ENCODE measurements at places on chromosomes 13 and 19.

DNA sequence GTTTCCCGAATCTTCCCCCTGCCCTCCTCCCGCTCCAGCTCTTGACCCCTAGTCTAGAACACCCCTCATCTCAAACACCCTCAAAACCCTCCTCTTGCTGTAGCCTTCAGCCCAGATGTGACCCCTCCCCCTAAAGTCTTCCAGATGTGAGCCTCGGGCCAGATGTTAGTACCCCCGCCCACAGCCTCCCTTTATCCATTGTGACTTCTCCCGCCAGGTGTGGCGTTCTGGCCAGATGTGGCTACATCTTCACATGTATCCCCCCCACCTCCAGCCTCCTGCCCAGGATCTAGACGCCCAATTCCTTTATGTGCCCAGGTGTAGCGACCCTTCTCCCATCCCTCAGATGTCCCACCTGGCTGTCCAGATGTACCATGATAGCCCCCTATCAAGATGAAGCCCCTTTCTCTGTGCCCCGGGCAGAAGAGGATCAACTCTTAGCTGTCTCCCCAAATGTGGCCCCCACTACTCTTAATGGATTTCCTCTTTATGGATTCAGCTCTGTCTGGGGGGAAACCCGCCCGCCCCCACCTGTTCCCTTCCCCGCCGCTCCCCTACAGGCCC is 517 bp upstream of the LTBP4 start:
- DNase-seq = no peak

DNA sequence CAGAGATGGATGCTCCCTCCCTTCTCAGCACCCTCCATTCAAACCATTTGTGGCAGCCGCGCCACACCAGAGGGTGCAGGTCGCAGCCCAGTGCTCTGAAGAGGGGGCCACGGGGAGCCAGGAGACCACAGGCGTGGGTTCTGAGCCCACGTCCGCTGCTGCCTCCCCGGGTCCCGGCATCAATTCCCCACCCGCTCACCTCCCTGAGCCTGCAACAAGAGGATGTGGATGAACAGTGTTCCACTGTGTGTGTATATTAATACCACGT is 120.1 kb upstream of the VSTM2B start:
- DNase-seq = no peak

DNA sequence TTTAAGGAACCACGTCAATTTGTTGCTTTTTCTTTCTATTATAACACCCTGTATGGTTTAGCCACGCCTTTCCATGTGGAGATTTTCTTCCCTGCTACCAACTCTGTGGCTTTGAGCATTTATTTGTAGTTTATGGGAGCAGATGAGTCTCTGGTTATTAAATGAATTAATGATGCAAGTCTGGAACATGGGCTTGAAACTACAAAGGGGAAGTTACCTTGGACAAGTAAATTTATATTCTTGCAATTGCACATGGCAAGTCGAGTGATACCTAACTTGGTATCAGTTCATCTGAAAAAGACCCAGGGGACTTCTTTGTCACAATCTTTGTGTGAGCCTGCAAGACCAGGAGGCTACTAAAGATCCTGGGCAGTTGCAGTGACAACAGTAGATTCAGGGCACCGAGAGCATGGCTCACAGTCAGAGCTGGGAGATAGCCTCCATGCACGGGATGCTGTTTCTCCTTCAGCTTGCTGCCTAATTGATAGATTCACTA is 24.4 kb downstream of the B3GLCT start:
- DNase-seq = no peak

DNA sequence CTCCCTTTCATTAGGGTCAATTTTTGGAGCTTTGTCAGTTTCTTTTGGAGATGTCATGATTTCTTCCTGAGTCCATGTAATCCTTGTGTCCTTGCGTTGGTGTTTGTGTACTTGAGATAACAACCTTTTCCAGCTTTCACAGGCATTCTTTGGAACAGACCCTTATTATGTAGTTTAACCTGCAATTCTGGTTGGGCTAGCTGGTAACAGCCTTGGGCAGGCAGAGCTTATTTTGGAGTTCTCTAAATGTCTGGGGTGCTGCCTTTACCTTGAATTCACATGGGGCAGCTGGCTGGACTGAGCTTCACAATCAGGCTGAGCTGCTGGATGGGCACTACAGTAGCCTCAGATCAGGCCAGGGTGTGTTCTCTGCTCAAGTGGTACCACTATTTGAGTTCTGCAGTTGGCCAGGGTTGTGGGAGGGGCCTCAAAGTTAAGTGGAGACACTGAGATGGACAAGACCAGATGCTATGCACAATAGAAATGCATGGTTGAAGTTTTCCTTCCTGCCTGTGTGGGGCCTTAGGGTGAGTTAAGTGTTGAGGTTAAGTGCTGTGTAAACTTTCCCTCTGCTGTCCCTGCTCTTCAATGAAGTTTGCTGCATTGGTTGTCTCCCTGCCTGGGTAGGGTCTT is 277.3 kb downstream of the ATP8A2 start:
- no peak for DNase-seq

DNA sequence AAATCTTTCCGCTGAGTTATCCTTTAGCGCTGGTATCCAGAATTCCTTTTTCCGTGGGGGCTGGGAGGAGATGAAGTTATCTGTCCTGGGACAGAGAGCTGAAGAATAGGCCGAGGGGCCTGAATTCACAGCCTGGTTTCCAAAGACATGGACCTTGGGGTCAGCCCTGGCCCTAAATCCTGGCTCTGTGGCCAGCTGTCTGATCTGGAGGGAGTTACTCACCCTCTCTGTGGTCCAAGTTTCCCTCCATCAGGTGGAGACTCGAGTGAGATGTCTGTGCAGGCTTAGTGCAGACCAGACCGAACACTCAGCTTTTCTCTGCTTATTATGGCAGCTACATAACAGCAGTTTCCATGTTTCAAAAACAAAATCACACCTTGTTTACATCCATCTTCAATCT is 59.6 kb downstream of the CDADC1 start:
- DNase-seq = no peak

DNA sequence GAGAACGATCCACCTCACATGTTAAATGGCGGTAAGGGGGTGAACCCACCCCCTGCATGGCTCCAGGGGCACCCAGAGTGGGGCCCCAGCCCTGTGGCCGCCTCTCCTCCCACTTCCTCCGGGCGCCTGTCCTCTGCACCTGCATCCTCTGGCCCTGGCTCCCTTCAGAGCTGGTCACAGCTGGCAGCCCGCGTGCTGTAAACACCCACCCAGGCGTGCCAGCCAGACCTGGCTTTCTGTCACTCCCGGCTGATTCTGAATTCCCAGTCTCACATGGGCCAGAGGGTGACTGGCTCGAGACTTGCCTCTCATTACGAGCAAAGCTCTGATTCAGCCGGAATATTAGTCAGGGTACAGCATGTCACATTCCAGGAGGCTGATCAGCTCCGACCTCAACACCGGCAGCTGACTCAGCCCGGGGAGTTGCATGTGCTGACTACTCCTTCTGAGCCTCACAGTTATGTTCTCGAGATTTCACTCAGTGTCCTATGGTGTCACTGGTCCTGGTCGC is 75.1 kb downstream of the GNG7 start:
- peak; percentile 53 for DNase-seq

DNA sequence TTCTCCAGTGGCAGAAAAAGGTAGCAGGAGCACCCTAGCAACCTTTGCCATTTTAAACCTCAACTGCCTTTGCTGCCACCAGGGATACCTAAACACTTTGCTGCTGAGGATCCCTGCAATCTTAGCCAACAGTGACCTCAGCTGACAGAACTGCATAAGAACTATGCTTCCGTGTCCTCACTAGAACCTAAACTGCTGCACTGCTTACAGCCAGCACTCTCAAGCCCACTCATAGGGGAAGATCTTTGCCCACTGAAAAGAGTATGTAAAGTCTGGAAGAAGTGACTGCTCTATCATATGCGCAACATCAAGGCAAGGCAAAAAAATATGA is 270.0 kb upstream of the PCDH20 start:
- DNase-seq = no peak

- peak; percentile 4 for DNase-seq
These were observed 1.7 kb upstream of the SBK3 start for GRCh38 chr19:55546822-55547614.

- DNase-seq = no peak
These were observed 4.8 kb downstream of the IER2 start for GRCh38 chr19:13154911-13155471.

DNA sequence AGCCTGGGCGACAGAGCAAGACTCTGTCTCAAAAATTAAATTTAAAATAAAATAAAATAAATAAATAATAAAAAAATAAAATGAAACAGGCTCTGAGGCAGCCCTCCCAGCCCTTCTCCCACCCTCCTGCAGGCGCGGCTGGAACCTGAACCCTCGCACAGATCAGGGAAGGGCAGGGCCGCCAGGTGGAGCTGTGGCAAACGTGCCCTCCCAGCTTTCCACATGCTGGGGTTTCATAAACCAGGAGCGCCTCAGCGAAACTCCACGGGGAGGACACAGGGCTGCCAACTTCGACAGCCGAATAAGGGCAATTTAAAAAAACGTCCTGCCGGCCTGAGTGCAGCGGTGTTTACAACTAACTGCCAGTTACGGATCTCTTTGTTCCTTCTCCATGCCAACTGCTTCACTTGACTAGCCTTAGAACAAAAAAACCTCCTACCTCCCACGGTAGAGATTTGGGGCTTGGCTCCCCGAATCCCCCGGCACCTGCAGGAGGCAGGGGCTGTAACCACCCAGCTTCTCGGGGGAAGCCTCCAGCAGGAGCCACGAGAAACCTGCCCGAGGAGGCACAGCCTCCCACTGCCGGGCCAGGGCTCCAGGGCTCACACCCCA is 15.9 kb downstream of the ZNF787 start:
- DNase-seq = peak; percentile 85

- no peak for DNase-seq
These were observed 12.4 kb upstream of the GRWD1 start for GRCh38 chr19:48433337-48433736.

DNA sequence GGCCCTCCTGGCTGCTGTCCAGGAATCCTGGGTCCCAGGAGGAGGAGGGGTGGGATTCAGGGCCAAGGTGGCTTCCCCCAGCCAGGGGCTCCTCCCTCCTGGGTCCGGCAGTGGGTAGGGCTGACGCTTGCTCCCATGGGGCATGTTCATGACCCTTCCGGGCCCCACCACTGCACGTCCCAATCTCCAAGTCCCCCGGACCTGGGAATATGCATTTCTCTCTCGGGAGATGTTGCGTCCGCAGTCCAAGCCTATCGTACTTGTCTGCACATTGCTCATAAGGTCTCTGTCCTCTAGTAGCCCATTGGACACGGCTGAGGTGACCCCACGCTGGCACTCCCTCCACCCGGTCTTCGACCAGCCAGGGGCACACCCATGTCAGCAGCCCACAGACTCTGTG is 192.3 kb downstream of the TEX29 start:
- DNase-seq = no peak

DNA sequence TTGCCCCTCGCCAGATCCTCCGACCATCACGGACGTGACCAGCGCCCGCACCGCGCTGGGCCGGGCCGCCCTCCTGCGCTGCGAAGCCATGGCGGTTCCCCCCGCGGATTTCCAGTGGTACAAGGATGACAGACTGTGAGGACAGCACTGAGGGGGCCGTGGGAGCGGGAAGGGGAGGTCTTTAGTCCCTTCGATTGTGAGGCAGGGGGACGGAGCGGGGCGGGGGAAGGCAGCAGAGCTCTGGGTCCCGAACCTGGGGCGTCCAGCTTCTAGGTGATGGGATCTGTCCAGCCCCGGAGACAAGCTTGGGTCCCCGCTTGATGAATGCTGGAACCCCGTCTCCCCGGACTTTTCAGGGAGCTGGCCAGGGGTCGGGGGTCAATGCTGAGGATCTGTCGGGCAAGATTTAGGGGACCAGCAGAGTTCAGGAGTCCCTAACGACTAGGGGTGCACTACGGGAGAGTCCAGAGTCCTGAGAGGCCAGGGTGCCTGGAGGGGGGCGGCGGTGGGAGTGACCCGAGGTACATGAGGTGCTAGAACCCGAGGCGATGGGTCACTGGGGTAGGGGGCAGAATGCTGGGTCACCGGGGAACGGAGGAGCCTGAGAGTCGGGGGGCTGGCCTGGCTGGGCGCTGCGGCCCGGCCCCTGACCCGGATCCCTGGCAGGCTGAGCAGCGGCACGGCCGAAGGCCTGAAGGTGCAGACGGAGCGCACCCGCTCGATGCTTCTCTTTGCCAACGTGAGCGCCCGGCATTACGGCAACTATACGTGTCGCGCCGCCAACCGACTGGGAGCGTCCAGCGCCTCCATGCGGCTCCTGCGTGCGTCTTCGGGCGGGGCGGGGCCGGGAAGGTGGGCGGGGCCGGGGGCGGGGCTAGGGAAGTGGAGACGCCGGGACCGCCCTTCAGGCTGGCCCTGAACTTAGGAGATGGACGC is 14.6 kb downstream of the VSIG10L start:
- DNase-seq = no peak

DNA sequence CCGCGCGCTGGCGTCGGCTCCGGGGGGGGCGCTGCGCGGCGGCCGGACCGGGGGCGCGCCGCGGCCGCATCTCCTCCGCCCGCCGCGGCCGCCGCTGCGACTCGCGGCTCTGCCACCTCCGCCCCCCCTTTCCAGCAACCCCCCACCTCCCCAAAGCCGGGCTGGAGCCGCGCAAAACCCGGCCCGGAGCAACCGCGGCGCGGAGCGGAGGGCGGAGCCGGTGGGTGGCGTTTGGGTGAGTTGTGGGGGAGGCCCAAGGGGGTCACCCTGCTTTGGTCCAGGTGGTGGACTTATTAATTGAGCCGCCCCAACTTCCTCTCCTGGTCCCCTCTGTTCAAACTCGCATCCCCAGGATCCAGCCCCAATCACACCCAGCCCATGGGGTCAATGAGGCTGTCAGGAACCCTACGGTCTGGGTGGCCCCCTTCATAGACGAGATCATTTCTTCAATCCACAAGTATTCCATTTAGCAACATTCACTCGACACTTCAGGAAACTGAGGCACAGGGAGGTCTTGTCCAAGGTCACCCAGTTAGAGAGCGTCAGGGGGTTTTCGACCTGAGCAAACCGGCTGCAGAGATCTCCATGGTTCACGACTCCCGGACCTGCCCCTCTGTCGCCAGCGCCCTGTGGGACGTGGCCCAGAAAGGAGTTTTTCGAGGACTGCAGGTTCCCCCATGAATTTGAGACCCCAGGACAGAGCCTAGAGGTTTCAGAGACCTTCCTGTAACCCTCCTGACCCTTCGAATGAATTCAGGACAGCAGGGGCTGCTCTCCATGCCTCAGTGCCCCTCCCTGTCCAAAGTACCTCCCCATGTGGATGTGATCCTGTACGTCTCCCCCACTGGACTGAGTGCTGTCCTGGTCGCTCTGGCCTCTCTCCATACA is 22.4 kb upstream of the SEMA6B start:
- DNase-seq = no peak

DNA sequence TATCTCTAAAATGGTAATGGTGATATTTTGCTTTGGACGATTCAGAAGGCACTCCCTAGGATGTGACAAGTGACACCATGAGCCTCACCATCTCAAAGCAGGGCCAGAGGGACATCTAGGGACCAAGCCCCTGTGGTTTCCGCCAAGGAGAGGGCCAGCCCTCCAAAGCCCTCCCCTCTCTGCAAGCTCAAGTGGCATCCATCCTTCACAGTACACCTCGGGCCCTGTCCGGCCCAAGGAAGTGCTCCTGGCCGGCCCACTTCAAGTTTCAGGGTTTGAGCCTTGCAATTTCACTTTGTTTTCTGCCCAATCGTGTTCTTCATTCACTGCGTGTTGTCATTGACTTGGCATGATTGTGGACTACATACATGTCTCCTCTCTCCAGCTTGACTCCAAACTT is 82.5 kb downstream of the TSHZ3 start:
- no peak for DNase-seq

GRCh38 chr13:105442949-105443699 is 1092.3 kb downstream of the EFNB2 start:
- no peak for DNase-seq
